Ascending aorta (tissue), 2 donors: ENCODE measurements at places on chromosomes 4 and X. TPM values are rescaled to one million over a fixed set of nuclear protein-coding genes. Genes with fewer than 3 reads are reported as not detected.

GRCh38 chr4:54842656-54843055 lies 184.9 kb downstream of the KIT start:
- no peak for DNase-seq

- DNase-seq: no peak
Measured at GRCh38 chr4:15501941-15502340, 32.3 kb downstream of the CC2D2A start.

DNA sequence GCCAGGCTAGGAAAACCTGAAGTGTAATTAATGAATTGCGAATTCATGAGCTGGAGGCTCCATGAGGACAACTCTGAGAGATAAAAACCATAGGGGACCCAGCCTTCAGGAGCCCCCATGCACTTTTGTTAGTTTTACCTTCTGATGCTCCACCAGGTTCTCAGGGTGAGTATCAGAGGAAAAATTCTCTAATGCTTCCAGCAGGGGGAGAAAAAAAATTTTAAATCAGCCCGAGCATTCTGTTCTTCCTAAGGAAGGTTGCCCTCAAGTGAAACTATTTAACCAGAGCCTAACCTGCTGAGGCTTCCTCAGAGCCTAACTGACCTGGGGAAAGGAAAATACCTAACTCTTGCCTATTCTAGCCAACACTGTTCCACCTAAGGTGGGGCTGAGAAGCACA lies 552.6 kb downstream of the PPARGC1A start:
- no peak for DNase-seq

The NXF3 gene
- total RNA-seq: not detected

GRCh38 chrX:30795981-30796958 lies 92.8 kb downstream of the TAB3 start:
- no peak for DNase-seq
